ENCODE measurements at places on chromosomes 6 and 20. TPM values are rescaled to one million over a fixed set of nuclear protein-coding genes. Genes with fewer than 3 reads are reported as not detected.

Gene CCR6
- 0.06 TPM for total RNA-seq

Gene CDH4
- total RNA-seq = 9.0 TPM

Gene SLC4A11
- 1.1 TPM for total RNA-seq

Gene PRDM1
- 4.9 TPM for total RNA-seq

Gene C6orf47
- total RNA-seq = 21.8 TPM

Gene COL21A1
- 0.10 TPM for total RNA-seq

Gene VEGFA
- 64.5 TPM for total RNA-seq

Gene ENPP4
- total RNA-seq = not detected

Gene FAM83B
- total RNA-seq = not detected

Gene HFE
- 3.4 TPM for total RNA-seq

Gene MARCKS
- total RNA-seq = not detected

Gene PNPLA1
- total RNA-seq = not detected

Gene GNMT
- not detected for total RNA-seq

Gene ABHD16B
- total RNA-seq = not detected

Gene EYS
- total RNA-seq = 0.87 TPM

Gene HSPA1A
- total RNA-seq = 99.6 TPM

Gene SCUBE3
- 1.0 TPM for total RNA-seq

DNA sequence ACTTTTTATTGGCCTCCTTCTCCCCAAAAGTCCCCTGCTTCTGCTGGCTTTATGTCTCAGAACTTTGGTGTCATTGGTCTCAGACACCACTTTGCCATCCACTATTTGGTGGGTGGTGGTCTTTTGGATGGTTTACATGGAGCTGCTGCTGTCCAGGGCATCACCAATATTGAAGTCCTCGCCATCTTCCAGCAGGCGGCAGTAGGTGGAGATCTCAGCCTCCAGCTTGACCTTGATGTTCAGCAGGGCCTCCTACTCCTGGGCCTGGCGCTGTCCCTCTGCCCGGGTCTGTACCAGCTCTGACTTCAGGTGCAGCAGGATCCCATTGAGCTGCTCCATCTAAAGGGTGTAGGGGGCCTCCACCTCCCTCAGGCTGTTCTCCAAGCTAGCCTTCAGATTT lies 148.4 kb upstream of the FOXA2 start:
- no peak for DNase-seq

GRCh38 chr6:139699911-139700310 lies 325.5 kb upstream of the CITED2 start:
- no peak for DNase-seq

DNA sequence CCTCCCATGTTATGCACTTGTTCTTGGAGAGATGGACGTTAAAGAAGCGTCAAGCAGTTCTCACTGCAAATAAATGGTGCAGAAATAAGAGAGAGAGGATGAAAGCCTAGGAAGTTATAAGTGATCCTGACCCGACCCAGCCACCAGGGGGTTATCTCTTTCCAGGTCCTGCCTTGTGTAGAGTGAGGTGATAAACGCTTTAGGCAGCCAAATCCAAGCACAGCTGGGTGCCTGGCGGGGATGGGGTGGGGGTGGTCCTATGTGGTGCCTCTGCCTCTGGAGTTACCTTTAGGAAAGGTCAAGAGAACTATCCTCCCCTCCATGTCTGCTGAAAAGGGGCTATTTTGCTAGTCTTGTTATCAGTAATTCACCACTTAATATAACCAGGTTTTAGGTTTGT lies 9.2 kb upstream of the TFAP2A start:
- no peak for DNase-seq

GRCh38 chr6:99287523-99287922 lies 62.0 kb downstream of the FAXC start:
- DNase-seq = no peak

- no peak for DNase-seq
Observed at GRCh38 chr6:134034478-134034877, 17.9 kb downstream of the SLC2A12 start.

- DNase-seq = no peak
Observed at GRCh38 chr20:49715466-49715865, 1.8 kb upstream of the B4GALT5 start.

- no peak for DNase-seq
Observed at GRCh38 chr20:48142516-48142773, 357.2 kb upstream of the SULF2 start.

DNA sequence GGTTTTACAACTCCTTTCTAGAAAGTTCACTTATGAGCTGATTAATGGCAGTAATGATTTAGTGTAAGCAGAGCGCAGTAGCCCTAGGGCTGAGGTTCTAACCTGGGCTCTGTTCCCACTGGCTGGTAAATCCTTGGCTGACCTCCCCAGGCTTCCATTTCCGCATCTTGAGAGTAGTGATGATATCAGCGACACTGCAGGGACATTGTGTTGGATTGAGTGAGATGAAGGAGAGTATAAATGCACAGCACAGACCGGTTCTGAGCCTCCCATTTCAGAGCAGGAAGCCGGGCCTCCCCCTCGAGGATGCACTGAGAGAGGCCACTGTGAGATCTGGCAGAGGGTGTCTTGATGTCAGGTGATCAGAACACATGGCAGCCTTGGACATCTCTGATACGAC lies 477.2 kb upstream of the SULF2 start:
- no peak for DNase-seq

DNA sequence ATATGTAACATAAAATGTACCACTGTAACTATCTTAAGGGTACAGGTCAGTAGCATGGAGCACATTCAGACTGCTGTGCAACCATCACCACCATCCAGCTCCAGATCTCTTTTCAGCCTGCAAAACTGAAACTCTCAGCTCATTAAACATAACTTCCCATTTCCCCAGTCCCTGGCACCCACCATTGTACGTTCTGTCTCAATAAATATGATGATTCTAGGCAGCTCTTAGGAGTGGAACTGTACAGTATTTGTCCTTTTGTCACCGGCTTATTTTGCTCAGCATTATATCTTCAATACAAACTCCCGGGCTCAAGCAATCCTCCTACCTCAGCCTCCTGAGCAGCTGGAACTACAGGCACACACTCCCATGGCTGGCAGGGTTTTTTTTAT lies 1.5 kb downstream of the ZC3H12D start:
- no peak for DNase-seq

DNA sequence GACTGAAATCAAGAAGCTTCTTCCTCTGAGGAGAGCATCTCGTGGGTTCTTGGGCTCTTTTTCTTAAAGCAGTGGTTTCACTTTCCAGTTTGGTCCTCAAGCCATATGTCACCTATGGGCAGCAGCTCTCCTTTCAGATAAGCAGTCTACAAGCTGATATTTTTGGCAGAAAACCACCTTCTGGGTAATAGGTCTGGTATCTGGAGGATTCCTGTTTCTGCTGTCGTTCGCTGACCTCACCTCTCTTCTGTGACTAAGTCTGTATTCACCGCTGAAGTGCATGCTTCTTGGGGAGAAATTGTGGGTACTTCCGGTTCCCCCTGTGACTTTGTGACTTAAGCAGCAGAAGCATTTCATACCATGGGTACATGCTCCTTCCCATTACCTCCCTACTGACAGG lies 193.6 kb downstream of the EDN1 start:
- DNase-seq = peak; percentile 95

DNA sequence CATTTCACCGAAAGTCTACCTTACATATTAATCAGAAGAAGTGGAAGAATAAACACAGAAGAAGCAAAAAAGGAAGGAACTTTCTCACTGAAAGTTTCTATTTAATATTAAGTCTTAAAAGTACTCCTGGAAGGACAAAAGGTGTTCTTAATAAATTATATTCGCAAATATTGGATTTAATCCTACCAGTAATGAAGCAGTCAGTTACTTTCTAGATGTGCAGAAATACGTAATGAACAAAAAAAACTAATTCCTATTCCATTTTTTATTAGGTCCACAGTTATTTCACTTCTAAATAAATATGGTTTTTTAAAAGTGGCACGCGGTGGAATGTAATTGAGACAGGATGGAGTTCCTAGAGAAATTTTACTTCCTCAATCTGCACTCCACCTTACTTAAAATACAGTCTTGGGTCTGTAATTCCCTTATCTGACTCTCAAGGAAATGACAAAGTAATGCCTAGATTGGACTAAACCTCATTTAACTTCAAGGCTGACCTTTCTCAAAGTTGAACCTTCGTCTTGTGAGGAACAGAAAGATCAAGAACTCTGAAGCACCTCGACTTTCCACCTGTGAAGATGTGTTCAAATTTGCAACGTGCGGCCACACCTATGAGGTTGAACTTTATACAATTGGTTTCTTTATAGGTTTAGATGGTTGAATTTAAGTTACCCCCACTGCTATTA lies 1.1 kb upstream of the TRAM2 start:
- DNase-seq = no peak

GRCh38 chr6:4320860-4321259 lies 185.5 kb upstream of the ECI2 start:
- peak; percentile 85 for DNase-seq

DNA sequence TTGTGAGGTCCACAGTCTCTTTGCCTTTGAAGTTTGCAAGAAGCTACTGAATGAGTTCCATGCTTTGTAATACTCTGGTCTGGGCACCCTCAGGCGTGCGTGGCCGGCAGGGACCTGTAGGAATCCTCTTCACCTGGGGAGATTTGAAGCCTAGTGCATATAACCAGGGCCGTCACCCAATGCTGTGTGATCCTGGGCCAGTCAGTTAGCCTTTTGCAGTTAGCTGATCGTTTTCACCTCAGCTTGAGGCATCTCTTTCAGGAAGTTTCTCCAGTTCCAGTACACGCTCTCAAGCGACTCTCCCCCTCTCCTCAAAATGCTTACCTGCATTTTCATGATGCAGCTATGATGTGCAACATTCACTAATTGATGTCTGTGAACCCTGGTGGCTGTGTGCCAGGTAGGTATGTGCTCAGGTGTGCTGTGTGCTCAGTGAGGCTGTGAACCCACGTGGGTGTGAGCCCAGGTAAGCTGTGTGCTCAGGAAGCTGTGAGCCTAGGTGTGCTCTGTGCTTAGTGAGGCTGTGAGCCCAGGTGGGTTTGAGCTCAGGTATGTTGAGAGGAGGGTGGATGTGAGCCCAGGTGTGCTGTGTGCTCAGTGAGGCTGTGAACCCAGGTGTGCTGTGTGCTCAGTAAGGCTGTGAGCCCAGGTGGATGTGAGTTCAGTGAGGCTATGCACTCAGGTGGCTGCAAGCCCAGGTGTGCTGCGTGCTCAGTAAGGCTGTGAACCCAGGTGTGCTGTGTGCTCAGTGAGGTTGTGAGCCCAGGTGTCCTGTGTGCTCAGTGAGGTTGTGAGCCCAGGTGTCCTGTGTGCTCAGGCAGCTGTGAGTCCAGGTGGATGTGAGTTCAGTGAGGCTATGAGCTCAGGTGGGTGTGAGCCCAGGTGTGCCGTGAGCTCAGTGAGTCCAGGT lies 120.4 kb downstream of the PHACTR3 start:
- no peak for DNase-seq

- DNase-seq = no peak
Observed at GRCh38 chr6:39952167-39952566, 17.9 kb upstream of the MOCS1 start.

DNA sequence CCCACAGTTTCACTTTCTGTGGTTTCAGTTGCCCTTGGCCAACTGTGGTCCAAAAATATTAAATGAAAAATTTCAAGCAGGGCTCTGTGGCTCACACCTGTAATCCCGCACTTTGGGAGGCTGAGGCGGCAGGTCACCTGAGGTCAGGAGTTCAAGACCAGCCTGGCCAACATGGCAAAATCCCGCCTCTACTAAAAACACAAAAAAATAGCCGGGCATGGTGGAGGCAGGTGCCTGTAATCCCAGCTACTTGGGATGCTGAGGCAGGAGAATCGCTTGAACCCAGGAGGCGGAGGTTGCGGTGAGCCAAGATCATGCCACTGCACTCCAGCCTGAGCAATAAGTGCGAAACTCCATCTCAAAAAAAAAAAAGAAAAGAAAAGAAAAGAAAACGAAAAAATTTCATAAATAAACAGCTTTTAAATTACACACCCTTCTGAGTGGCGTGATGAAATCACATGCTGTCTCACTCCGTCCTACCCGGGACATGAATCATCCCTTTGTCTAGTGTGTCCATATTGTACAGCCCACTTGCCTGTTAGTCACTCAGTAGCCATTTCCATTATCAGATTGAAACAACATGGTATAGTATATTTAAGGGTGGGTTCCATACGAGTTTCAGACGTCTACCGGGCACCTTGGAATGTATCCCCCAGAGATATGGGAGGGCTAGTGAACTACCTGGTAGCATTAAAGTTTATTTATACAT lies 11.7 kb downstream of the PTPRK start:
- DNase-seq = peak; percentile 91

DNA sequence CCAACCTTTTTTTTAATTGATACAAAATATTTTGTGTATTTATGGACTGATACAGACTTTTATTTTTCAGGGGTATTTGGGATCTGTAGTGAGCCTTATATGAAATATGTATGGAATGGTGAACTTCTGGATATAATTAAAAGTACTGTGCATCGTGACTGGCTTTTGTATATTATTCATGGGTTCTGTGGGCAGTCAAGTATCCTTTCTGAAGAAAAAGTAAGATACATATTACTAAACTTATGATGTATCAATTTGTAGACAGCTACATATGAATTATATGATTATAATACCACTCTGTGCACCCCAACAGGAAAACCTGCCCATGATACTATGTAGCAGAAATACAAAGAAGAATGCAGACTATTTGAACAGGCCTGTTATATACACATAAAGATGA lies 47.2 kb downstream of the FIG4 start:
- no peak for DNase-seq

All from HT1080 (cell line).